ENCODE measurements at places on chromosomes 7 and 10. TPM values are rescaled to one million over a fixed set of nuclear protein-coding genes. Genes with fewer than 3 reads are reported as not detected.

GRCh38 chr10:70538195-70538520, 59.6 kb downstream of the PALD1 start:
- no peak for DNase-seq

GRCh38 chr10:86400705-86401587, 34.4 kb upstream of the GRID1 start:
- DNase-seq = peak; percentile 90

Gene CCNY
- 66.4 TPM for total RNA-seq

Gene BAIAP2L1
- total RNA-seq = 1.6 TPM

Gene RAB19
- not detected for total RNA-seq
